ENCODE measurements at places on chromosomes 7 and 10.

DNA sequence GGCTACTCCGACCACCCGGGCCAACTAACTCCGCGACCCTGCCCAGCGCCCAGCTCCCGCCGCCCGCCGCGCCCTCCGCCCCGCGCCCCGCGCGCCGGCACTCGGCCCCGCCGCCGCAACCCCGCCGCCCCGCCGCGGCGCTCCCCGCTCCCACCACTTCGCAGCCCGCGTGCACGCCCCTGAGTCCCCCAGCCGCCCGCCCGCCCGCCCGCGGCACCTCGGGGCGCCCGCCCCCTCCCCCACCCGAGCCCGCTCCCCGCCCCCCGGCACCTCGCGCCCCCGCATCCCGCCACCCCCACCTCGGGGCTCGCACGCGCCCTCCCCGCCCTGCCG is 598 bp downstream of the JAZF1 start:
- peaks cover 20% of the 10 kb centered on the region for H3K4me1 ChIP-seq
- no peak overlapping the region for H3K27ac ChIP-seq
- no peaks in the 10 kb centered on the region for H3K36me3 ChIP-seq

DNA sequence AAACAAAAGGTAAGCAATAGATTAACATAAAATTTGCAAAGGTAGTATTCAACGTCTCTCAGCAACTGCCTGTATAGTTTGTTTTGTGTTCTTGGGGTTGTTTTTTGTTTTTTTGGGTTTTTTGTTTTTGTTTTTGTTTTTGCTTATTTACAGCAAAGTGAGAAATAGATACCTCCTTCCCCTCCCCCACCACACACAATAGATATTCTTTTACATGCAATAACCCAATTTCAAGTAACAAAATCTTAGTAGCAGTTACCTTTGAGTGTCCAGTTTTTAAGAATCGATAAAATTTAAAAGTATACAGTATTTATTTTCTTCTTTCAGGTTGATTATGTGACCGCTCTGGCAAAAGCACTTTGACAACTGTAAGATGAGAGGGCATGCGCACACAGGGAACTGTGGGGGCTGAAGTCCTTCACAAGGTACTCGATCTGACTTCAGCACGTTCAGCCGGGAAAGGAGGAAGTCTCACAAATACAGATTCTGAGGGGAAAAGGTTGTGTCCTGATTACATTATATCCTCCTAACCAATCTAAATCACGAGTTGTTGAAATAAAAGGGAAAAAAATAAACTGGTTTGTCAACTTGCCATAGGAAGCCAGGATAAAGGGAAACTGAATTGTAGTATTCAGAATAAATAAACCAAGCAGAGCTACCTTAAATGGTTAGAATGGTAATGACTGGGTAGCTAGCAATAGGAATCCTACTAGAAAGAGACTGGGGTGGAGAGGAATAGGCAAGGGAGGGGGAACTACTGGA is 47.8 kb downstream of the CPEB3 start:
- H3K4me1 ChIP-seq: peaks cover 18% of the 10 kb centered on the region
- no peaks in the 10 kb centered on the region for H3K27me3 ChIP-seq
- no peaks in the 10 kb centered on the region for H3K36me3 ChIP-seq
- peak; percentile 86 for DNase-seq
- peak overlapping the region; percentile 55 for H3K4me3 ChIP-seq
- no peak overlapping the region for H3K27ac ChIP-seq

GRCh38 chr10:59968705-59969104 is 62.3 kb upstream of the CCDC6 start:
- DNase-seq: no peak
- no peaks in the 10 kb centered on the region for H3K4me1 ChIP-seq
- no peak overlapping the region for H3K4me3 ChIP-seq
- H3K27ac ChIP-seq: no peak overlapping the region
- H3K36me3 ChIP-seq: no peaks in the 10 kb centered on the region
- H3K27me3 ChIP-seq: no peaks in the 10 kb centered on the region

DNA sequence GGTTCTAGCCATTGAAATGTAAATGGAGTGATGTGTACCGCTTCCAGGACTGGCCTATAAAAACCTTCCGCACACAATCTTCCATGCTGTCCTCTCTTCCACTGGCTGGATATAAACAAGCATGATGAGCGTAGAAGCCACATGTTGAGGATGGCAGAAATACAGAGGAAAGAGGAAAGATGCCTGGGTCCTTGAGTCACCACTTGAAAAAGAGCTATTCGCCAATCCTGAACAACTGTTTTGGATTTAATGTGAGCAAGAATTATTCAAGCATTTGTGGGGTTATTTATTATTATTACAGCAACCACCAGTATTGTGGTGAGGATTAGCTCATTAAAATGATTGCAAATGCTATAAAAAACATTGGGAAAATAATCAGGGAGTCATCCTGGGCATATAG is 45.8 kb upstream of the PLXNA4 start:
- no peak overlapping the region for H3K27ac ChIP-seq
- H3K36me3 ChIP-seq: no peaks in the 10 kb centered on the region
- H3K4me3 ChIP-seq: no peak overlapping the region
- no peak for DNase-seq
- H3K4me1 ChIP-seq: peaks cover 8% of the 10 kb centered on the region

- H3K27me3 ChIP-seq: peaks cover 30% of the 10 kb centered on the region
- H3K4me1 ChIP-seq: no peaks in the 10 kb centered on the region
- no peak overlapping the region for H3K27ac ChIP-seq
- DNase-seq: peak; percentile 99
- no peaks in the 10 kb centered on the region for H3K36me3 ChIP-seq
Measured at GRCh38 chr10:86376852-86377796, 10.5 kb upstream of the GRID1 start.

DNA sequence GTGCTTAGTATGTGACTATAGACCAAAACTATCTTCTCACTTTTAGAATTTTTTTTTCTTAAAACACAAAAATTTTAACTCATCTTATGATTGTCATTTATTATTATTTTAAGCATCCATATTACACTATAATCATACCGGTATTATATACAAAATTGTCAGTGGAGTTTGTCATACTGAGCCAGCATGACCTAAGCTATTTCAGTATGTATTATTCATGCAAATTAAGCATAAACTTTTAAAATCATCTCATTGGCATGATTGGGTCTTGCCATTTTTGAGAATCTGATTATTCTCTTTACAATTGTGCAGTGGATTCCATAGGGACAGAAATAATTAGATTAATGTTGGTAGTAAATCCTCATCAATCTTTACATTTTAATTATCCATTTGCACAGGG is 46.2 kb upstream of the STMP1 start:
- H3K36me3 ChIP-seq: peaks cover 33% of the 10 kb centered on the region
- H3K27me3 ChIP-seq: no peaks in the 10 kb centered on the region
- H3K4me3 ChIP-seq: no peak overlapping the region

GRCh38 chr7:26663874-26664273 is 200.5 kb downstream of the SKAP2 start:
- no peaks in the 10 kb centered on the region for H3K4me1 ChIP-seq
- no peak overlapping the region for H3K27ac ChIP-seq
- H3K4me3 ChIP-seq: no peak overlapping the region
- H3K27me3 ChIP-seq: no peaks in the 10 kb centered on the region
- no peak for DNase-seq

DNA sequence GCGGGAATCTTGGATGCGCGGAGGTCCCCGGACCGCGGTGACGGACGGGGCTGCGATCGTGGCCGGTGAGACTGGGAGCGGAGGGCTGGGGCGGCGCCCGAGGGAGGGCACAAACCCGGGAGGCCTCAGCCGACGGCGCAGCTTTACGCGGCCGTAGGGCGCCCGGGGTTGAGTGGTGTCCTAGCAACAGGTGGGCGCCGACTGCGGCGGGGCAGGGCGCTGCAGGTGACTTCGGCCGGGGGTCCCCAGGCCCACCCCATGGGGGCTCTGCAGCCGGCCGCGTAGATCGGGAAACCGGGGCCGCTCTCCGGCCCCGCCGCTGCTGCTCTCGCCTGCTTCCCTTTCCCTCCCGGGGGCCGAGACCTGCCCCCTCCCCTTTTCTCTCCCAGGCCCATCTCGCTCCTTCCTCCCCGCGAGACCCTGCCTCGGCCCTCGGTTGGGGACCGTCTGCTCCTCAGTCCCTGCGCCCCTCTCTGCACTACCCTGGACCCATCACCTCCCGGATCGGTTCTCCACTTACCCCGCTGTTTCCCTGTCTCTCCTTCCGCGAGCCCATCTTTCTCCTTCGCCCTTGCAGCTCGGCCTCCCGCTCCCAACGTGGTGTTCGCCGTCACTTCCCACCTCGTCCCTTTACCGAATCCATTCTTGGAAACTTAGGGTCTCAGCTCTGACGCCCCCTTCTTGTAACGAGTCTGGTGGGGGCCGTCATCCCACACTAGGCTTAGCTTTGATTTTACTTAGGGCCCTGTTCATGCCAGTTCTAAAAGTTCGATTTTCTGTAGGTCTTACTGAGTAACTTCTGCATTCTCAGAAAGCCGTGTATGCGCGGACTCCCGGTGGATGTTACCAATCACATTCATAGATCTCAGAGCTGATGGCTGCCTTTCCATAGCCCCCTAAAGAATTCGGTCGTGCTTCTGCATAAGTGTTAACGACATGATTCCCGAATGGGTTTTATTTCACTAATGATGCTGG is 18.5 kb upstream of the ACBD5 start:
- DNase-seq: peak; percentile 79
- H3K4me3 ChIP-seq: peak overlapping the region; percentile 45
- no peak overlapping the region for H3K27ac ChIP-seq
- no peaks in the 10 kb centered on the region for H3K36me3 ChIP-seq
- no peaks in the 10 kb centered on the region for H3K4me1 ChIP-seq
